Naive thymus-derived CD4-positive, alpha-beta T cell (primary cell): ENCODE measurements at places on chromosomes 12 and 14.

DNA sequence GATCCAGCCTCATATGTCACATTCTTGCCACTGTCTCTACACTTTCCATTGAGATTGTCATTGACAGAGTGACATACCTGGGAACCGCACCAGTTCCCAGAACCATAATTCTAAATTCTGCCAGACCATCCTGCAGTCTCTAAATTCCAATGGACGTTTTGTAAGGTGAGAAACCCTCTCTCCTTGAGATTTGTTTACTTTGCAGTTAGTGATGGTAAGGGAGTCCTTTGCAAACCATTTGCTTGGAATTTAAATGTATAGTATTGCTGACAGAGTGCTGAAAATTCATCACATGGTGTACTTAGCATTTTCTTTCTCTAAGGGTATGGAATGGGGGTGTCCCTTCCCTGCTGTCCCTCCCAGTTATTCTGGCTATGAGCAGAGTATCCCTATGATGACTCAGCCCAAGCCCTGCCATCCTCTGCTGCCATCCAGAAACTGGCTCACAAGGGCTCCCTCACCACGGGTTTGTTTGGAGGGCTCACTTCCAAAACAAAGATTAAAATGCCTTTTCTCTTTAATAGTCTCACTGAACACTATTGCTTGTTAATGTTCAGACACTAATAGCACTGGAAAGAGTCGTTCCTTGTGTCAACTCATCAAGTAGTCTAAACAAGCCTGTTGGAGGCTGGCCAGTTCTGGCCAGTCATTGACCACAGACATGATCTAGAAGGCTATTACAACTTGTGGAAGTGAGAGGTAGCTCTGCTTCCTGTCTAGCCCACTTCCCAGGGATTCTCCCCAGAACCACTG lies 129.0 kb upstream of the HMGA2 start:
- no peak for DNase-seq

DNA sequence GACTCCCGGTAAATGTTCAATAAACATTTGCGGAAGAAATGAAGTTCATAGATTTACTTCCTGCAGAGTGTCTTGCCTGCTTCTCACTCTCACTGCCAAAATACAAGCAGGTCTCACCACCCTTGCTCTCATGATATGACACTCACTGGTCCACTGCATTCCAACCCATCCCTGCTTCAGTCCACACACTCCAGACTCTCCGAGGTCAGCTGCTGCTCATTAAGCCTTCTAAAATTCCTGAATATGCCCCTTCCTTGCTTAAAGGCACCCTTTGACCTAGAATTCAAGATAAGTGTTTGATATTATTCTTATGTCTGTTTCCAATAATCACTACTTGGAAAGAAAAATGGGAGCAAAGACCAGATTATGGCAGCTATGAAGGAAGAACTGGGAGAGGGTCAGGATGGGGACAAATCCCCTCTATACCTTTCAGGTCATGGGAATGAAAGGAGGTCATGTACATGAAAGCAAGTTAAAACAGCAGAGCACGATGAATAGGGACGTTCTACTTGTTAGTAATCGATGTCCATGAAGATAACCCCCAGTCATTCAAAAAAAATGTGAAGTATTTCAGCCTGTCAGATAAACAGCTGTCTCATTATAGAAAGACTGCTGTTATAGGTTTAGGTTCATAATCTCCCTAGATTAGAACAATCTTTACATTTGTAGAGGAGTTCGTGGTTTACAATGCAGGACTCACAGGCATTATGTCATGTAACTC lies 10.5 kb upstream of the NID2 start:
- DNase-seq = no peak

- no peak for DNase-seq
These were observed 91.2 kb downstream of the ADGRD1 start for GRCh38 chr12:131044760-131045381.

DNA sequence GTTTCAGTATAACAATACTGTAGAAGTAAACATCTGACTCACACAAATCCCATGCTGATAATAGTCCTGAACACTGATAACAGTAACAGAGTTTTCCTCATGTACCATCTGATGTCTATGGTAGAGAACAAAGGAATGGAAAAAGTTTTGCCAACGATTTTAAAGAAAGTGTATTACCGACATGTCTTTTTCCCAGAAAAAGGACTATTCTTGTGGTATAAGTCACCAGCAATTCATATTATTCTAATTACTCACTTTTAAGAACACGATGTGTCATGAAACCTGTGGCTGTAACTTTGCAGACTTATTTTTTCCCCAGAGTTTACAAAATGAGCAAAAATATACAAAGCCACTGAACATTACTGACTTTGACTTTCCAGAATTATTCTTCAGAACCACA lies 40.1 kb upstream of the DCN start:
- DNase-seq = no peak

DNA sequence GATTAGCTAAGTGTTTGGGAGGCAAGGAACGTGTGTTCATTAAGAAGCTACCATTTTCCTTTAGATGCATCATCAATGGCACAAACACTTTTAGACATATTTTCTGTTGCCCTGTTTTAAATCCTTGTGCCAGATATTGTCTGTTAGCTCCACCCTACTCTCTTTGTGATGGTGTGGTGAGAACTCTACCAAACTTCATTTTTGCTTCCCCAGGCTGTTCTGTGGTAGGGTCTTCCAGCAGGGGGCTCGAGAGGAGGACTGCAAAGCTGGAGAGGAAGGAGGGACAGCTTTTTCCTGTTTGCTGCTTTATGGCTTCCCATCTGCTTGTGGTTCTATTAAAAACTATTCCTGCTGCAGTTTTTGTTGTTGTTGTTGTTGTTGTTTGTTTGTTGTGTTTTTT lies 23.8 kb upstream of the STRAP start:
- no peak for DNase-seq

GRCh38 chr14:32436993-32437392 lies 107.9 kb downstream of the AKAP6 start:
- DNase-seq = no peak

DNA sequence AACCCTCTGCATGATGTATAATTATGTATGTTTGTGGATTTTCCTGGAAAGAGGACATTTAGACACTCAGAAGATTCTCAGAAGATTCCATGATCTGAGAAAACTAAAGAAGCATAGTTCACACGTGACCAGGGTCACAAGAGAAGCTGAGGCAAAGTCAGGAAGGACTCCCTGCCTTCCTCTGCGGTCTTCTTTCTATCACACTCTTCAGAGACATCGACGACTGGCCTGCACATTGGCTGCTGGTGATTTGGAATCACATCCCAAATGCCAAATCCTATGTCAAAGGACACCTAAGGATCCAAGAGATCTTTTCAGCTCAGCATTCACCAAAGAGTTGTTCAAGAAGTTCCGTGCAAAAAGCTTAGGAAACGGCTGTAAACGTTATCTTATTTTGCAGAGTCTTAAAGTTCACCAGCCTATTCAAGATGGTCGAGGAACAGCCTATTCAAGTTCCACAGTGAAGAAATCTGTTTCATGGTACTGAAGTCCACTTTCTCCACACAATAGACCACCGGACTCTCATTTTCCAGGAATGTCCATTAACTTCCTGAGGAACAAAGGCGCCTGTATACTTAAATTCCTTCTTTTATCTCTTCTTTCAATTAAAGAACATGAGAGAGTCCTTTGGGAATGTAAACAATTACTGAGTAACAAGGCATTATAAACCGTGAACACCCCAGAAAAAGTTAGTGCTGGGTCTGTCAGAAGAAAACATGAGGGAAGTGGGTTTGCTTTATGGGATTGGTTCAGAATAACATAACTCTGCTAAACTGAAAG lies 42.1 kb downstream of the IGF1 start:
- no peak for DNase-seq

DNA sequence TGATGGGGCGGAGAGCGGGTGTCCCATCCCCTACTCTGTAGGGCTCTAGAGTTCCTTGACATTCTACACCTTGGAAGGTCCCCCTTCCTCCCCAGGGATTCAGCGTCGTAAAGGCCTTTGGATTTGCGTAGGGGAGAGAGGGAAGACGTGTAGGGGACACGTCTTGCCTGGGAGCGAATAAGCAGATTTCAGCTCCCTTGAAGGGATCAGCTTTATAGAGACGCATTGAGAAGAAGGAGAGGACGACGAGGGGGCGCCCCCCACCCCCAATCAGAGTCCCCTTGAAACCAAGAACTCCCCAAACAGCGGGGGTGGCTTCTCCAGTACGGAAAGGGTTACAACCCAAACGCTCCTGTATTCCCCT lies 324 bp downstream of the CALCOCO1 start:
- no peak for DNase-seq

DNA sequence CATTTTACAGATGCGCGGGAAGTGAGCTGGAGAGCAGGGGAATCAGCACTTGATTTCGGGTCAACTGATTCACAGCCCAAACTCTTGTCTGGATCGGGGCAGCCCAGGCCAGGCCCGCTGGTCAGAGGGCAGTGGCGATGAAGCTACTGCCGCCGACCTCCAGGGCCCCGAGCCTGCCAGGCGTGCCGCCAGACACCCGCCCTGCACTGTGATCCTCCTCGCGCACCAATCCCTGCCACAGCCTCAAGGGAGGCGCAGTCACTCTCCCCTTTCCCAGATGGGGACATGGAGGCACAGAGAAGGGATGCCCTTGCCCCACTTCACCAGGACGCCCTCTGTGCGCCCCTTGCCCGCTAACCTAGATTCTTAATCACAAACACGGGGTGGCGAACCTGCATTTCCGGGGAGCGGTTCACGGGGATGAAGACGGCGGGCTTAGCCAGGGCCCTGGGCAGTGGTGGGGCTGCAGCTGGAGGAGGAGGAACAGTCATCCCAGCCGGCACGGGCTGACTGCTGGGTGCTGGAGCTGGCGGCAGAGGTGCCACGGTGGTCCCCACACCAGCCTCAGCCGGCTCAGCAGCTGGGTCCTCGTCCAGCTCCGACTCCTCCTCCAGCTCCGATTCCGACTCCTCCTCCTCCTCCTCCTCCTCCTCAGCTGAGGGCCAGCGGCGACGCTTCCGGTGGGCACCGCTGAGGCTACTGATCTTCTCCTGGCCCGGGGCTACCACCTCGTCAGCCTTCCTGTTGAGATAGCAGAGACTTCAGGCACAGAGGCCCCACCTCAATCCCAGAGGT lies 8.6 kb downstream of the DHX37 start:
- no peak for DNase-seq

DNA sequence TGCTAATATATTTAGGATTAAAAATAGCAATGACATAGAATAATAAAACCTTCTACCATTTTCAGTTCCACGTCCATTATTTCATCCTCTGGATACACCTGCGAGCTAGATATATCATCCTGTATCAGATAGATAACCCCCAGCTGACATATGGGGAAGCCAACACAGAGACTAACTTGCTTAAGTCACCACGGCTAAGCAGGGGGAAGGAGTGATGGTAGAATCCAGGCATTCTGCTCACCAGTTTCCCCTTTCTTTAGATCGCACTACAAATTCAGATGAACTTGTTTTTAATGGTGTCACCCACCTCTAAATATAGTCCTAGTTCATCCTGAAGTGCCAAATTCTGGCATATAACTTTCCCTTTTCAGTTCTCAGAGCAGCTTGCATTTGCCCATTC lies 110.1 kb downstream of the TXNDC16 start:
- DNase-seq = no peak

GRCh38 chr14:72947366-72948160 lies 21.3 kb downstream of the DCAF4 start:
- no peak for DNase-seq

GRCh38 chr12:20946732-20947131 lies 136.2 kb downstream of the SLCO1B3 start:
- no peak for DNase-seq

DNA sequence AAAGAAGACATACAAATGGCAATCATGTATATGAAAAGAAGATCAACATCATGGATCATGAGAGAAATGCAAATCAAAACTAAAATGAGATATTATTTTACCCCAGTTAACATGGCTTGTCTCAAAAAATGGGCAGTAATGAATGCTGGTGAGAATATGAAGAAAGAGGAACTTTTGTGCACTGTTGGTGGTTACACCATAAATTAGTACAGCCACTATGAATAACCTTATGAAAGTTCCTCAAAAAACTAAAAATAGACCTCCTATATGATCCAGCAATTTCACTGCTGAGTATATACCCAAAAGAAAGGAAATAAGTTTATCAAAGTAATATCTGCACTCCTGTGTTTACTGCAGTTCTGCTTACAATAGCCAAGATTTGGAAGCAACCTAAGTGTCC lies 151.7 kb downstream of the PDZRN4 start:
- no peak for DNase-seq

DNA sequence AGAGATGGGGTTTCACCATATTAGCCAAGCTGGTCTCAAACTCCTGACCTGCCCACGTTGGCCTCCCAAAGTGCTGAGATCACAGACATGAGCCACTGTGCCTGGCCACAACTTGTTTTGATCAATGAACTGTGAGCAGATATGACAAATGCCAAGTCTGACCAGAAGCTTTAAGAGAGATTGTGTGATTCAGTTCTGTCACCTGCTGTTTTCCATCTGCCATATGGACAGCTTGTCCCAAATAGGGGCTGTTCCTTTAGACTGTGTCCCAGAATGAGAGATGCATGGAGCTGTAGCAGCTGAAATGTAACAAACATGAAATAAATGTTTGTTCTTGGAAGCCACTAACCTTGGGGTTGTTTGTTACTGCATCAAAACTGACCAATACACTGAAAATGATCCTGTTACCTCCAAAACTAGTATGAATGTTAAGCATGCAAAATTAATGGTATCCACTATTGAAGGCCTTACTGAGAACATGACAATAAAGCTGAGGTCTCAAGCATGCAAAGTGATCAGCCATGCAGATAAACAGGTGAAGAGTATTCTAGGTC lies 65.9 kb upstream of the MED13L start:
- no peak for DNase-seq

DNA sequence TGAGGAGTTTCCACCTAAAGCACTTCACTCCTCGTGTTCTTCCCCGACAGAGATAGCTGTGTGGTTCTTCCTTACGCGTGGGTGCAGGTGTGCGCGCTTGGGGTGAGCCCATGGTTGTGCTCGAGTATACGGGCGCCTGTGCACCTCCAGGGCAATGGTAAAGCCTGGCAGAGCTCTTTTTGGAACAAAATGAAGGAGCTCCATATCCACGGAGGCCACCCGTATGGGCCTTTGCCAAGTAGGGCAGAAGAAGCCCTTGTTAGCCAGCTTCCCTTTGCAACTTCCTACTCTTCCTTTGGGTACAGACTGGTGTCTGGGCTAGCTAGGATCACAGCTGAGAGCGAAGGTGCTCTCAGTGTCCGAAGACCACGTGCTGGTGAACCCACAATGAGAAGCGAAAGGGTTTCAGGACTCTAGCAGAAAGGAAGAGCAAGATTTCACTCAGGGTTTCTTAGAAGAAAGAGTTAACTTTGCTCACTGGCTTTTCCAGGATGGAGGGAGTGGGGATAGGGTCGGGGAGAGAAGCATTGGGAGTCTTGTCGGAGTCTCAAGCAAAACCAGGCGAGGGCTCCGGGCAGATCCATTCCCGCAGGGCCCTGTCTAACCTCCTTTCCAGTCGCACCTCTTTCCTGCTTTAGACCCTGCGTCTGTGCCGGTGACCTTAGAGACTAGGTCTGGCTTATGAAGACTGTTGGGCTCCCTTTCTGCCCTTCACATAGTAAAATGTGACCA lies 960 bp upstream of the LRFN5 start:
- no peak for DNase-seq
